ENCODE measurements at places on chromosomes 1 and 21. TPM values are rescaled to one million over a fixed set of nuclear protein-coding genes. Genes with fewer than 3 reads are reported as not detected.
A peak's percentile ranks its signal among the peaks of the same experiment; 100 is the strongest.

- no peak for DNase-seq
Measured at GRCh38 chr1:85214654-85215053, 13.8 kb upstream of the SYDE2 start.

DNA sequence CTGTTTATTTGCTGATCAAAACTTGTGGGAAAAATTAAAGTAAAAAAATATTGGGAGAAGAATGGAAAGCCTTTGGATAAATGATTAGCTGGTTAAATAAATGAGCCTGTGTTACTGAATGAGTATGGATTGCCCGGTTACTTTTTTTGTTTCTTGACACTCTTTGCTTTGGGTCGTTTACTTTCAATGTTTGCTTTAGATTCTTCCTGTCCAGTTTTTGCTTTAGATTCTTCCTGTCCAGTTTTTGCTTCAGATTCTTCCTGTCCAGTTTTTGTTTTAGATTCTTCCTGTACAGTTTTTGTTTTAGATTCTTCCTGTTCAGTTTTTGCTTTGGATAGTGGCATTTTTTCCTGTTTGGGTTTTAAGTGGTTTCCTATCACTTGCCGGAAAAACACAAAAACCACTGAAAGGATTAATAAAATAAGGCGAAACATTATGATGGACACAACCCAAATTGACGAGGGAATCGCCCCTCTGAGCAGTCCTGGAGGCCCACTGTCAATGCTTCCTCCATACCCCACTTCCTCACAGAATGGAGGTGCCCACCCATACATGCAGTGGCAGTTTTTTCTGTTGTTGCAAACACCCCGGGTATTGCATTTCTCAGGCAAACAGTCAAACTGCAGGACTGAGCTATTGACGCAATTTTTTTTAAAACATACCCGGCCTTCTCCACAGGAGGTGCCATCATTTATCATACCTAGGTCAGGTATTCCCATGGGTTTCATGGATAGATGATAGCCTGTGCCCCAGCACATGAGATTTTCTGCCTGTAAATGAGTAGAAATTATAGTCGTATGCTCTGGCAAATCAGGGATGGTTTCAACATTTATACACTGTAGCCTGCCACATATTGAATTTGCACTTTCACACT lies 2.3 kb downstream of the ADAM30 start:
- no peak for DNase-seq

- DNase-seq, result peak; percentile 85
Measured at GRCh38 chr1:231512147-231512698, 16.2 kb upstream of the TSNAX start.

DNA sequence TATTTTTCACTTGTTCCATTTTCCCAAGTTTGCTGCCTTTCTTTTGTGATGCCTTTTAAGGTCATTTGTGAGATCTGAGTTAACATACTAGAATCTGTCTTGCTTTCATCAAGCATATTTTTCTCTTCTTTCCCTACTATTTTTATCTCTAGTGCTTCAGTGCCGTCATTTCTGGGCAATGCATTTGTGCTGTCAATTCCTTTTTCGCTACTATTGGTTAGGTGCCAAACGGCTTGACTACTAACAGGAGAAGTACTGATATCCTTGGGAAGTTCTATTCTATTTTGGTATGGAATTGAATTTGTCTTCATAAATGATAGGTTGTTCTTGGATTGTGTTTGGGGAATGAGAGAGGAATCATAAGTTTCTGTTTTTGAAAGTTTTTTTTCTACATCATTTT lies 42.2 kb downstream of the LRRC53 start:
- no peak for DNase-seq

- DNase-seq, result peak; percentile 99
Measured at GRCh38 chr1:42924082-42924850, 34.4 kb downstream of the SLC2A1 start.

DNA sequence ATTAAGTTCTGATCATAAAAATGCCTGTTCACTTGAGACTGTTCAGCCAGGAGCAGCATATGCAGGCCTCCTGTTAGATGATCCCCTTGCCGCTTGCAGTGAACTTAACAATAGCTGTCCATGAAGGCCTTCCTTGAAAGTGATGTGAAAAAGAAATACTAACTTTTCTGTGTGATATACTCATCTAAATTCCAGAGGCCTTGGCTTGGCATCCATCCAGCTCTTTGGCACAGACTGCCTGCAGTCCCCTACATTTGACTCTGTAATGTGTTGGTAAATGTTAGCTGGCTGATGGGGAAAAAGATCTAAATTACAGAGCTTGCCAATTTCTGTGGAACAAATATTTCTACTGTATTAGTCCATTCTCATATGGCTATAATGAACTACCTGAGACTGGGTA lies 73.7 kb downstream of the KCNK2 start:
- no peak for DNase-seq

DNA sequence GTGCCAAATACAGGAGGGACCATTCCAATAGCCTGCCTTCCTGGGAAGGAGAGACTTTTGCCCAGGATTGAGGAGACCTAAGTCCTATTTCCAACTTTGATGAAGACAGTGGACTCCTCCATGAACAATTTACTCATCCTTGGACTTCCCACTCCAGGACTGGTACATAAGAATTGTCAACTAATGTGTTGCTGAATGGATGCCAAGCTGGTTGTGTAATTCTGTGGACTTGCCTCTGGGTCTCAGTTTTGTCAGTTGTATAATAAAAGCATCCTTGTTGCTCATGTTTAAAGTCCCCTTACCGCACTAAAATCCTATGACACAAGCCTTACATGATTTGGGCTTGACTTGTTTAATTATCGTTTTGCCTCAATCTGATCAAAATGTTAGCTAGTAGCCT lies 13.2 kb upstream of the ZP4 start:
- no peak for DNase-seq

DNA sequence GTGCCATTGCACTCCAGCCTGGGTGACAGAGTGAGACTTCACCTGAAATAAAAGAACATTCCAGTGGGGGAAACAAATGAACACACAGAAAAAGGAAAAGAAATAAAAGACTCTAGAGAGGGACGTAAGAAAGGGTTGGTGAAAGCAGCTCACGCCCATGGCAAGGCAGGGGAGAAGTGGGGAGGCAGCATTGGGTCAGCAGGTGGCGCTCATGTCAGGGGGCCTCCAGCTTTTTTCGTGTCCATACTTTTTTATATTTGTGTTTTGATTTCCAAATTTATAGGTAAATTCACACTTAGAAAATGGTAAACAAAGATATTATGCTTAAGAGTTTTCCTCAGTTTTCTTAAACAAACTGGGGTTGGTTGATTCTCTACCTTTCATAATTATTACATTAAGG lies 45.5 kb downstream of the VPS13D start:
- peak; percentile 62 for DNase-seq

ACKR1 gene
- total RNA-seq, result not detected

LRRC71 gene
- total RNA-seq, result 0.59 TPM

DNA sequence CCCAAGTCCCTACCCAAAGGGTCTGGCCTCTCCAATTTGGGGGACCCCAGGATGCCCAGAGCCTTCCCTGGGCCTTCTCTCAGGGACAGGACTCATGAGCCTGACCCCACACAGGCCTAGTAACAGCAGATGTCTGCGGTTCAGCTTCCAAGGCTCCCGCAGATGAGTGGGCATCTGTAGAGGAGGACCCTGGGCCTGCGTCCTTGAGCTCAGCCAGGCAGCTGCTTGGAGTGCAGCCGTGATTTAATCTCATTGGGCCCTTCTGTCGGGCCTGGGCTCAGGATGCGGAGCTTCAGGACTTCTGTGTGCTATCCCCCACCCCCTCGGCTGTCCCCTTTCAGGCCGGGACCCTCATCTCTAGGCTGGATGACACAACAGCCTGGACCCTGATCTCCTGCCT lies 35.4 kb downstream of the IGSF21 start:
- no peak for DNase-seq

- peak; percentile 71 for DNase-seq
Measured at GRCh38 chr1:40313329-40313957, 3.6 kb downstream of the COL9A2 start.

DNA sequence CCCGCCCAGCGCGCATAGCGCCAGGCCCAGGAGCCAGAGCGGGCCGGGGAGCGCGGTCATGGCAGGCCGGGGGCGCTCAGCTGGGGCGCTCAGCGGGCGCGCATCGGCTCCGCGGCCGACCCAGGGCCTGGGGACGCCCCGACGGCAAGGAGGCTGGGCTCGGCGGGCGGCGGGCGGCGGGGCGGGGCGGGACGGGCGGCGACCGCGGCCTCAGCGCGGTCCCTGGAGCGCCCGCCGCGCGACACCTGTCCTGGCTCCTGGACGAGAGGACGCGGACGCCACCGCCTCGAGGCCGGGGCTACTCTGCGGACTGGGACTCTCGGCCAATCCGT lies 273 bp downstream of the BMP8B start:
- DNase-seq, result peak; percentile 81

DNA sequence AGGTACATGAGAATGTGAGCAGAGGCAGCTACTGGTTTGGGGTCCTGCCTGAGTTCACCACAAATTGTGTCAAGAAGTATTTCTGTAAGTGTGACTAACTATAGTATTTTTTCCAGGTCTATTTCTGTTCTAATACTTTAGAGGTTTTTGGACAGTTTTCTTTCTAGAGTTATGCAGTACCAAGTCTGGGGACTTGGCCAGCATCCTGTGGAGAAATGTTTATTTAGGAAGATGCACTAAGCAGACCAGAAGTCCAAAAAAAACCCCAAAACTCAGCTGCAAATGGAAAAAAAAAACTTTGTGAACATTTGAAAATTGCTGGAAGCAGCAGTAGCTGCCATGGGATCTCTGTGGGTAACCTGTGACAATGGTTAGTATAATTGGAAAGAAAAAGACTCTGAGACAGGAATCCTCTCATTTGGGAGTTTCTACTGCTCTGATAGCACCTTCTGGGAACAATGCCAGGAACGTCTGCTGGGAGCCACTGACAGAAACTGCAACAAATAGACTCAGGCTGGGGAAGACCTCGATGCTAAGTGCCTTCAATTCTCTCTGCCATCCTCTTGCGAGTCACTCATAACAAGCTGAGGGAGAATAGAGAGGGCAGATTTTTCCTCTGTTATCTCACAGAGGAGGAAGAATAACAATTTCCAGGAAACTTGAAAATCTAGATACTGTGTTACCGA lies 37.6 kb downstream of the OR10R2 start:
- DNase-seq, result no peak

- peak; percentile 73 for DNase-seq
Measured at GRCh38 chr1:75131565-75132241, 2.5 kb upstream of the LHX8 start.

- no peak for DNase-seq
Measured at GRCh38 chr1:48082271-48082962, 85.2 kb upstream of the TRABD2B start.

- peak; percentile 99 for DNase-seq
Measured at GRCh38 chr1:2233997-2234761, 6.1 kb downstream of the SKI start.

DNA sequence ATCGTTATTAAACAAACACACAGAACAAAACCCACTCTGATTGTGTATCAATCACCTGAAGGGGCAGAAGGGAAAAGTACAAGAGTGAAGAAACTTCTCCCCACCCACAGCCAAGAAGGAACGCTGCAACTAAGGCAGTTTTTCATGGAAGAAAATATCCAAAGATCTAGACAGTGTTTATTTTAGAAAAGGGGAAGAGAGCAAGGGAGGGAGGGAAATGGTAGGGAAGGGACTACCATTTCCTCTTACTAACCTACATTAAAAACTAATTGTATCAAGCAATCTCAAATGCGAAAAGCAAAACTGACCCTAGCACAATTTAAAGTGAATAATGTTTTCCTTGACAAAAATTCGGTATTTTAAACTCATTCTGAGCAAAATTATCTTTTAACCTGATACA lies 3.5 kb downstream of the NRIP1 start:
- no peak for DNase-seq

AK5 gene
- total RNA-seq, result 38.3 TPM

All from osteoblast (primary cell).